ENCODE measurements at places on chromosomes 5 and 9.

DNA sequence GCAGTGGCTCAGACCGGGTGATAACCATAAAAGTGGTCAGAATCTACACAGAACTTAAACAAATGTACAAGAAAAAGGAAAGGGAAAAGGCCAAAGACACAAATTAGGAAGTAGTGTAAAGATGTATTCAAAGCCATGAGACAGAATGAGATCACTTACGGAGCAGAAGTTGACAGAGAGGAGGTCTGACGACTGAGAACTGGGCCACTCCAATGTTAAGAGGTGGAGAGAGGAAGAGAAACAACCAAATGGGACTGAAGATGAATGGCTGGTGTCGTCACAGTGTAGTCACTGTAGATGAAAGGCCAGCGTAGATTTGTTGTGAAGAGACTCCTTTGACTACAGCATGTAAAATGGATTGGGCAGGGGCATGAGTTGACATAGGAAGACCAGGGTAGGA lies 114.4 kb downstream of the DROSHA start:
- no peak for DNase-seq

- DNase-seq = peak; percentile 16
Measured at GRCh38 chr5:53478411-53479044, 1.9 kb upstream of the FST start.

DNA sequence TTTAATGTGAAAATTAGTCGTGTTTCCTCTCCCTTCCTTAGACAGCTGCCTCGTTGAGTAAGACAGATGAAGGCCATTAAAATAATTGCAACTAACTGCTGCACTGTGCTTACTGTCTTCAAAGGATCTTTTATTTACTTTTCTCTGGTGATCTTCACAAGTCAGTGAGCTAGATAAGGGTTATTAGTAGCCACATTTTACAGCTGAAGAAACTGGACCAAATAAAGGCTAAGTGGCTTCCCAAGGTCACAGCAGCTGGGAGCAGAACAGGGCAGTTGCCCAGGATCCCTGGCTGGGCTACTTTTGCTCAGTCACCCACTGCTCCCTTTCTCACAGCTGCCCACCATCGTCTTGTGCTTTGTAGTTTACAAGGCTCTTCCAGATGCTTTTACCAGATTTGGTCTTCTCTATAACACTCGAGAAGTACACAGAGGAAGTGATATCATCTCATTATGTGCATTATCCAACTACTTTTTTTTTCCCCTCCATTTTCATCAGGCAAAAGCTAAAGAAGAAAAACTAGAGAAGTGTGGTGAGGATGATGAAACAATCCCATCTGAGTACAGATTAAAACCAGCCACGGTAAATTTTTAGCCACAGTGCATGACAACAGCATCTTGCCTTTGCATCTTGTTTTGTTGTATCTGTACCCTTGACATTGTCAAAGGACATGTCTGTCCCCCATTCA lies 61.8 kb downstream of the ERAP1 start:
- no peak for DNase-seq

DNA sequence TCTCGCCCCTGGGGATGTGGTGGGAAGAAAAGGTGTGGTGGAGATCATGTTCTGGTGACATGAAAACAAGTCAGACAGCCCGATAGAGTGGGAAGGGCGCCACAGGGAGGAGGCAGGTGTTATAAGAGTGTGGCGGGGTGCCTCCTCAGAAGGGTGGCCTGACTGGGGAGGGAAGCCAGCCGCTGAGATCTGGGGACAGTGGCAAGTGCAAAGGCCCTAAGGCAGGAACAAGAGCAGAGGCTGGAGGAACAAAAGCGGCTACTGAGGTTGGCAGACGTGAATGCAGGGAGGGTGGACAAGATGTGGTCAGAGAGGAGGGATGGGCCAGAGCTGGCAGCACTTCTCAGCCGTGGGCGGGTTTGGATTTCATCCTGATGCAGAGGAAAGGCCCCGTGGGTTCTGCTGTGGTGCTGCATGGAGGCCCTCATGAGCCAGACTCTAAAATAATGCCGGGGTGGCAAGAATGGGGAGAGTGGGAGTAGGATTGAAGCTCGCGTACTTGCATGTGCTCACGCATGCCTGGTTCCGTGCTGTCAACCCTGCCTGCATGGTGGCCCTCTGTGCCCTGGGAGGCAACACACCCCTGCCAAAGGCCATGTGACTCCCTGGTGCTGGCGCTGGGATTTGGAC lies 89.2 kb downstream of the MVB12B start:
- DNase-seq = no peak

- DNase-seq = no peak
Measured at GRCh38 chr9:38414040-38414723, 10.1 kb downstream of the IGFBPL1 start.

DNA sequence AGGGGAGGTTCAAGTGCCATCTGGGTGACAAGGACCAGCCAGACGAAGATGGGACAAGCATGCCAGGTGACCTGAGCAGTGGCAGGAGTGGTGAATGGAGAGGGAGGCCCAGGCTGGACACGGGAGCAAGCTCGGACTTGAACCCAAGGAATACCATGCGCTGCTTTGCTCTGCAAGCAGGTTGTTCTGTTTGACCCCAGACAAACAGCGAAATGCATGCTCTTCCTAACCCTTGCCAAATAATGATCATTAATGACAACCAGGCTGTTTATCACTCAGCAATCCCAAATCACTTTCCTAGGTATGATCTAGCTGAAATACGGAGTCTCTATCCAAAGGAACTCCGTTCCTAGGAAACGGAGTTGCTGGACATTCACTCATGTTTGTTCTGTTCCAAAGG lies 77.4 kb downstream of the PTPDC1 start:
- no peak for DNase-seq

DNA sequence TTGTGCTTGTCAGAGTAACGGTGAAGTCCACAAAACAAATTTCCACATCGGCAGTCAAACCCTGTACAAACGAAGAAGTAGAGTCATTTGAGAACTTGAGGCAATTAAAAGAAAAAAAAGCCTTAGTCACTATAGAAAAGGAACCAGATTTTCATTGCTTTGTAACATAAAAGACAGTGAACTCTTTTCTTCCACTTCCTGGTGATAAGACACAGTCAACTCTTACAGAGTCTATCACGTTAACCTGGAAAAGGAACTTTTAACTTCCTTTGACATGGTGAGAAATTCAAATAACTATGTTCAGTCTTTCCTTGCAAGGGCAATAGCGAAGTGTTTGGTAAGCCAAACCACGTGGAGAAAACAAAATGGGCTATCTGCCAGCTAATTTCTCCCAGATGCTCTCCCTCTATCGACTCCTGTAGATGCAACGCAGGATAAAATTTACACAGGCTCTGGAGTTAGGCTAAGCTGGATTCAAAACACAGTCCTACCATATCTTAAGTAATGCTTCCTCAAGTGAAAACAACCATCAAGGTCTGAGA lies 8.9 kb downstream of the ZFAND5 start:
- DNase-seq = no peak

DNA sequence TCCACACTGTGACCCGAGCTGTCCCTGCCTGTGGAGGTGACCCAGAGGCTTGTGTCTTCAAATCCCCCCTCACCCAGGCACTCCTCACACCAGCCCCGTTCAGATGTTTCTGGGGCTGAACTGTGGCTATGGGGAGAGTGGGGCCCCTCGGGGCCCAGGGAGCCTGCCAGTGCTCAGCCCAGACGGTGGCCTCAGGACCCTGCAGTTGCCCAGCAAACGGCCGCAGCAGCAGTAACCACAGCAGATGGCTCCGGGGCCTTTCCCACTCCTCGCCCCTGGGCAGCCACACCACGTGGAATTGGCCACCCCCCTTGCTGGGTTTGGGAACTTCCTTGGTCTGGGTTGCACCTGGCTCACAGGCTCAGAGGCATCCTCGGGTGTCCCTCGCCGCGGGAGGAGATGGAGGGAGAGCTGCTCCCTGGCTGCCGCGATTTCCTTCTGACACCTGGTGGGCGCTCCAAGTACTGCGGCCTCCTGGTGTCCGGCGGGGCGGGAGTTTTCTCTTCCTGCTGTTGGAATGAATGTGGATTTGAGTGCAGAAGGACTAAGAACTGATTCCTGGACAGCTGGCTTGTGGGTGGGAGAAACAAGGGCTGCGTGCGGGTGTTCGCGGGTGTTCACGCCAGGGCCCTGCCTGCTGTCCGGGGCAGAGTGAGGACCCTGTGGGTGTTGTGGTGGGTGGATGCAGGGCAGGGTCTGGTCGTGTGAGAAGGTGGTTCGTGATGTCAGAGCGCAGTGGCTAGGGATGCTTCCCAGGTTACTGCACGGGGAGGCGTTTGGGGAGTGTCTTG lies 97.5 kb downstream of the COL5A1 start:
- DNase-seq = peak; percentile 11

DNA sequence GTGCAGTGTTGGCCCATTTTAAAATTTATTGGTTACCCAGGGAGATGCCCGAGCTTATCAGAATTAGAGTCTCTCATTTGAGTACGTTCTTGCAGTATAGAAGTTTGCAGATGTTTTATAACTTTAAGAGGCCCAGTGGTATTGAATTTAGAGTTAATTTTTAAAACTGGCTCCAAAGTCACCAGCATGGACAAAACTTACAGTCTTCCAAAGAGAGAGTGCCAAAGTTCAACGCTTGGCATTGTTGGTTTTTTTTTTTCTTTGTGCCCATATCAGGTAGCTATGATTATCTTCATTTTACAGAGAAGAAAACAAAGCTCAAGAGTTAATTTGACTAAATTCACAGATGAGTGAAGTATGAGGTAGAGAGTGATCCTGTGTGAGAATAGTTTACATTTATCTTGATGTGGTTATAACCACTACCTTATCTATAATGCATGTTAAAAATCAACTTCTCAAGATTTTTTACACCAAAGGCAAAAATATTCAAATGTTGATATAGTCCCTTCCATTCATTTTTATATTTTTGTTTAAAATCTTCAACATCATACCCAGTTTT lies 273.7 kb upstream of the DMRT1 start:
- no peak for DNase-seq

DNA sequence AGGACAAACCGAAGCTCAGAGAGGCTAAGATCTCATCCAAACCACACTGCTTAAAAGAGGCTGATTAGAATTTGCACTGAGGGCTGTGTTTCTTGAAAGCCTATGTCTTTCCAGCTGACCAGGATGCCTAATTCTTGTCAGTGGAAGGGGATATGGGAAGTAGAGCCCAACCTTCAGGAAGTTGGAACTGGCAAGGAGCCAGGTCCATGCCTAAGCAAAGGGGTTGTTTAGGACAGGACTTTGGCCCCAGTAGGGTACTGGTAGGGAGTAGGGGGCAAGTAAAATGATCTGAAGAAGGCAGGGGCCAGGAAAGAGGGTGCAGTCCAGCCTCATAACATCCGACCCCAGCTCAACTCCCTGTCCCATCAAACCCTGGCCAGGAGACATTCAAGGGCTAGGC lies 130.9 kb downstream of the GAS1 start:
- no peak for DNase-seq

- no peak for DNase-seq
Measured at GRCh38 chr9:84170521-84171141, 169.9 kb downstream of the SLC28A3 start.

DNA sequence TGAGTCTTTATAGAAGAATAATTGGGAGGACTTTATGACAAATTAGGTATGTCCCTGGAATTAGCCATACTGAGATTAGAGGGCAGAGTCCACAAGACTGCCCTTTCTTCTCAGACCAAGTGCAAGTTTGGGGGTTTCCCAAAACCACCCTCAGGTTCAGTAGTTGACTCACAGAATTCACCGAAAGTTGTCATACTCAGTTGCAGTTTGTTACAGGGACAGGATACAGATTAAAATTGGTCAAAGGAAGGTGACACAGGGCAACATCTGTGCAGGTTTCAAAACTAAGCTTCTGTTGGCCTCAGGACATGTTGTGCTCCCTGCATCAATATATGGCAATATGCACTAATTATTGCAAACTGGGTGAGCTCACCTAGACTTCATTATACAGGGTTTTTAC lies 3.8 kb downstream of the RANBP17 start:
- no peak for DNase-seq

DNA sequence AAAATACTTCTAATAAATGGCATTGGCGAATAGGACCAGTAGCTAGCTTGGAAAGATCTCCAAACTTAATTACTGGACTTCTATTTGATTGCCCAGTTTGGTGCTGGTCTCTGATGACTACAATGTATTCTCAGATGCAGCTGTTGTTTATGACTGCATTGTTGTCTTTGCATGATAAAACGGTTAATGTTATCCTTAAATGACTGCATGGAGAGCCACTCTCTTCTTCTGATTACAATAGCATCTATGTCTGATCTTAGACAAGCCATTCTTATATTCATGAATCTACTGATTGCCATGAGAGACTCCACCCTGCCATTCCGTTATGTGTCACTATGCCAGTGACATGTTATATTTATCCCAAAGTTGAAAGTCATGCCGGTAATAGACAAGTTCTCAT lies 42.9 kb upstream of the ERBIN start:
- DNase-seq = no peak
